Sigmoid colon (tissue), 7 donors: ENCODE measurements at places on chromosomes 3 and 15. TPM values are rescaled to one million over a fixed set of nuclear protein-coding genes. Genes with fewer than 3 reads are reported as not detected.

The SNTN gene
- not detected for total RNA-seq

The GNAI2 gene
- 171 TPM for total RNA-seq

The SENP8 gene
- total RNA-seq, result 1.9 TPM

The SEMA3G gene
- total RNA-seq, result 4.7 TPM

The COMMD4 gene
- total RNA-seq, result 49.9 TPM

GRCh38 chr3:79314544-79314943 is 453.3 kb downstream of the ROBO1 start:
- DNase-seq, result no peak

DNA sequence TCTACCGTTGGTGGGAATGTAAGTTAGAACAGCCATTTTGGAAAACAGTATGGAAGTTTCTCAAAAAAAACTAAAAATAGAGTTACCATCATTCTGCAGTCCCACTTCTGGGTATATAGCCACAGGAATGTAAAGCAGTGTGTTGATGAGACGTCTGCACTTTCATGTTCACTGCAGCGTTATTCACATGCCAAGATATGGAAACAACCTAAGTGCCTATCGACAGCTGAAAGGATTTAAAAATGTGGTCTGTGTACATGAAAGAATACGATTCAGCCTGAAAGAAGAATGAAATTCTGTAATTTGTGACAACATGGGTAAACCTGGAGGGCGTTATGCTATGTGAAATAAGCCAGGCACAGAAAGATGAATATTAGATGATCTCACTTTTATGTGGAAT is 157.7 kb downstream of the THSD4 start:
- DNase-seq, result no peak

DNA sequence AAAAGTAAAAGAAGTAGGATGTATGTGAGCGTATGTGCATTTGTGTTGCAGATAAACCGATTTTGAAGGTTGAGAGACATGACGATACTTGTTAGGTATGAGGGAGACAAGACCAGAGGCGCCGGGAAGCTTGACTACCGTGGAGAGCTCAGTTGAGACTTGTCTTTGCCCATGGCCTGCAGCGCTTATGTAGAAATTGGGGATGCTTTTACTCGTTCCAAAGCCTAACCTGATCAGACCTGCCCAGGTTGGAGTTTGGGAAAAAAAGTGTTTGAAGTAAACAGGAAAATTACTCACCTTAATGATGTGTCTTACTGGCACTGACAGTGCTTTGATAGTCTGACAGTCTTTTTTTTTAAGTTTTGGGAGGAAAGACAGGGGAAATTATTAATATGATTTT is 202.8 kb downstream of the TP63 start:
- DNase-seq, result no peak

GRCh38 chr15:63876085-63876662 is 42.4 kb upstream of the HERC1 start:
- DNase-seq, result no peak

GRCh38 chr3:79844176-79844575 is 76.4 kb upstream of the ROBO1 start:
- no peak for DNase-seq
